M059J (cell line): ENCODE measurements at places on chromosomes 3 and 15. TPM values are rescaled to one million over a fixed set of nuclear protein-coding genes. Genes with fewer than 3 reads are reported as not detected.

SLC24A5 gene
- total RNA-seq: not detected in 2 replicates

- peak; percentile 98 for DNase-seq
These were observed 39.1 kb downstream of the PAK2 start for GRCh38 chr3:196778755-196779154.

DNA sequence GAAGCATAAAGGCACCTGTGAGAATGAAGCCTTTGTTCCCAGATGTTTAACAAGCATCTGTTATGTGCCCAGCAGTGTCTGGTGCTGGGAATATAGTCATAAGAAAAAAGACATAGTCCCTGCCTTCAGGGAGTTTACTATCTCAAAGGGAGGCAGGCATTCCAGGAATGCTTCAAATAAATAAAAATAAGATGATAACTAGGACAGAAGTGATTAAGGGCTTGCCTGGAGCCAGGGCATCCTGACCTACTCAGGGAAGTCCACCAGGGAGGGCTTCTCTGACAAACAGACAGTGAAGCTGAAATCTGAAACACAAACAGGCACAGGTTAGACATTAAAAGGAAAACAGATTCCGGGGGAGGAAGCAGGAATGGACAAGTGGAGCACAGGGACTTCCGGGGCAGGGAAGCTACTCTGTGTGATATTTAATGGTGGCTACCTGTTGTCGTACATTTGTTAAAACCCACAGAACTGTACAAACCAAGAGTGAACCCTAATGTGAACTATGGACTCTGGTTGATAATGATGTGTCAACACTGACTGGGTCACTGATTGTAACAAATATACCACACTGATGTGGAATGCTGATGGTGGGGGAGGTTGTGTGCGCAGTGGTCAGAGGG is 53.3 kb downstream of the ITGB5 start:
- DNase-seq: peak; percentile 50

SH2D7 gene
- total RNA-seq: not detected in 2 replicates

GRCh38 chr3:158700559-158700958 is 28.1 kb upstream of the LXN start:
- DNase-seq: peak; percentile 42

DNA sequence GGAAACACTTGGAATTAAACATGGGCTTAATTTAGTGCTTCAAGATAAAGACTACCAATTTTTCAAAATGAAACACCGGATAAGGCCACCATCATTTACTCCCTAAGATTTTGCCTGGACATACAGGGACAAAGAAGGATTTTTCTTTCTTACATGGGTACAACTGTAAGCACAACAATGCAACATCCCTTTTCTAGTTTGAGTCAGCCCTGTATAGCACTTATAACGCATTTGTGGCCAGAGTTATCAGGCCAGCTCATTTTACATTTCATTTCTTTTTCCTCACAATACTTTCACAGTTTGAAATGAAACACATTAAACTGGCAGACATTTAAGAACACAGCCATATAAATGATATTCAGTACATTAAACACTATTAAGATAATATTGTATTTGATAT is 9.8 kb upstream of the SUCNR1 start:
- DNase-seq: peak; percentile 57
